ENCODE measurements at places on chromosomes 7 and 10.

DNA sequence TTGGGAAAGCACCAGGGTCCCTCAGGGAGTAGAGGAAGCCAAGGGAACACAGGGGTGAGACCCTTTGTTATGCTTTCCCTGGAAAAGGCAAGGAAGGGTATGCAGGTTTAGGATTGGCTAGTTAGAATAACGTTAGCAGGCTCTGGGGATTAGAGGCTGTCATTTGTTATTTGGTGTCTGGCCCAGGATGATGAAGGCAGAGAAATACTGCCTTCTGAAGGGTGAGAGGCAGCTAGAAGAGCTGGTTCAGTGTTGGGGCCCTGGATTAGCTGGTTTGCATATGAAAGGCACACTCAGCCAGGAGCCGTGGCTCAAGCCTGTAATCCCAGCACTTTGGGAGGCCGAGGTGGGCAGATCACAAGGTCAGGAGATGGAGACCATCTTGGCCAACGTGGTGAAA, 3.0 kb upstream of the PILRA start:
- DNase-seq, result no peak

GRCh38 chr7:155913719-155914118, 101.5 kb upstream of the SHH start:
- no peak for DNase-seq

GRCh38 chr10:30462513-30462912, 28.5 kb downstream of the MAP3K8 start:
- DNase-seq, result no peak

GRCh38 chr7:81111358-81111757, 192.5 kb upstream of the SEMA3C start:
- DNase-seq, result no peak

DNA sequence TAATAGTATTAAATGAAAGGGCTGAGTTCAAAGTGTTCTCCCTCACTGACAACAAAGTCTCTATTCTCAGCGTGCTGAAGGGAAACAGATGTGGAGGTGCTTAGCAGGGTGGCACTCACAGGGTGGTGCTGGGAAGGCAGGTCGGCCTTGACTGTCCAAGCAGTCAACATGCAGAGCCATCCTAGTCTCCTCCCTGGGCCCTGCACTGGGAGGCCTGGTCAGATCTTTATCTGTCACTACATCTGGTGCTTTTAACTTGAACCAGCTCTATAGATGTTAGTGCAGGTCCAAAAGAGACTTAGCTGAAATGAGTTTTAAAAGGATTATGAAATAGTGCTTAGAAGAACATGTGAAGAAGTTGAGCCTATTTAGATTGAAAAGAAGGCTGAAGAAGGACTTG, 82.1 kb downstream of the AVL9 start:
- no peak for DNase-seq

DNA sequence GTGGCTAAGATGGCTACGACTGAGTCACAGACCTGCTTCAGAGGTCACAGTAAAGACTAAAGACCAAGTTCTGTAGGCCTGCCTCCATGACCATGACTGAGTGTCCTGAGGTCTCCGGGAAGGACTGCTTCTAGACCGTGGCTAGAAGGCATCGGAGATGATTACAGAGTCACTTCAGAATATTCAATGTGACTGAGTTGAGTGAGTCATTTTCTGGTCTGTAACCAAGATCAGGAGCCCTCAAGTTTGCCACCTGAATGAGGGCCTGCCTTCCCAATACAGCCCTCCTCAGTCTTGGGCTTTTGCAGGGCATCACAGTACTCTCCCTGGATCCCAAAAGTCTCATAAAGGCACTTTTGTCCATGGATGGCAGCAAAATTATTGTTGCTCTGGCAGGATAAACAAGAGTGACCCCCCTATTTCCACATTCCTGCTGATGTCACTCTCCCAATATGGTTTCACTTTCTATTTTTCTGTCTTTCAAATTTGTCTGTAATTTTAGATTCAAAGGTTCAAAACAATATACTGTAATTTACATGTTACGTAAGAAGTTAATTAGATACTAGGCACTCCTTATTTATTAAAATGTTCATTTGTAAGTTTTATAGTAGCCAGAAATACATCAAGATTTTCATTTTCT, 47.7 kb upstream of the ZNF92 start:
- DNase-seq, result no peak

GRCh38 chr7:7895754-7896153, 72.8 kb upstream of the GLCCI1 start:
- DNase-seq, result peak; percentile 66

DNA sequence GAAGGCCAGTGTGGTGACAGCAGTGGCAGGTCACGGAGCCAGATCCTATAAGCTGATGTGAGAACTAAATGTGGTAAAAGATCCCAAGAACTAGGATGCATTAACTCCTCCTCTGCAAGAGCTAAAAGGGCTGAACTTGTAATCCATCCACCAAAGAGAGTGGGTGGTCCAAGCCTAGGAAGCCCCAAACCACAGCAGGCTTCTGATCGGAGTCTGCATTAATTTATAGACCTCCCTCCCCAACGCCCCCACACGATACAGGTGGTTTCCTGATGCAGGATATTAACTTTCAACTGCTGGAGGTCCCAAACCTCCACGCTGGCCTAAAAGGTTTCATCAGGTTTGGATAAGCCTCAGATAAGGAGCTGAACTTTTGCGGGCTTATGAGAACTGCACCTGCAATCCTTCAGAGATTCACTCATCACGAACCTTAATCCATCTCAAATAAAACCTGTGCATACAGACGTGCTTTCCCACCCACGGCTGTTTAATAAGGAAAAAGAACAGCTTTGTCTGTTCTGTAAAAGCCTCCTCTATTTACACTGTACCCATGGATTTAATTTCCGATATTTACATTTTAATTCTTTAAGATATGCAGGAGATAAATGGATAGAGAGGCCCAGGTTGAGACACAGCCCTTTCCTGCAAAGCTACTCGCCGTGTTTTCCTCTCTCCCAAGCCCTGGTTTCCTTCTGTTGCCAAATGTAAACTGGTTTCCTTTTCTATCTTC, 74.9 kb downstream of the GFRA1 start:
- no peak for DNase-seq

GRCh38 chr7:106042196-106042611, 69.9 kb downstream of the SYPL1 start:
- no peak for DNase-seq

GRCh38 chr10:113037218-113037617, 87.2 kb downstream of the TCF7L2 start:
- DNase-seq, result no peak

DNA sequence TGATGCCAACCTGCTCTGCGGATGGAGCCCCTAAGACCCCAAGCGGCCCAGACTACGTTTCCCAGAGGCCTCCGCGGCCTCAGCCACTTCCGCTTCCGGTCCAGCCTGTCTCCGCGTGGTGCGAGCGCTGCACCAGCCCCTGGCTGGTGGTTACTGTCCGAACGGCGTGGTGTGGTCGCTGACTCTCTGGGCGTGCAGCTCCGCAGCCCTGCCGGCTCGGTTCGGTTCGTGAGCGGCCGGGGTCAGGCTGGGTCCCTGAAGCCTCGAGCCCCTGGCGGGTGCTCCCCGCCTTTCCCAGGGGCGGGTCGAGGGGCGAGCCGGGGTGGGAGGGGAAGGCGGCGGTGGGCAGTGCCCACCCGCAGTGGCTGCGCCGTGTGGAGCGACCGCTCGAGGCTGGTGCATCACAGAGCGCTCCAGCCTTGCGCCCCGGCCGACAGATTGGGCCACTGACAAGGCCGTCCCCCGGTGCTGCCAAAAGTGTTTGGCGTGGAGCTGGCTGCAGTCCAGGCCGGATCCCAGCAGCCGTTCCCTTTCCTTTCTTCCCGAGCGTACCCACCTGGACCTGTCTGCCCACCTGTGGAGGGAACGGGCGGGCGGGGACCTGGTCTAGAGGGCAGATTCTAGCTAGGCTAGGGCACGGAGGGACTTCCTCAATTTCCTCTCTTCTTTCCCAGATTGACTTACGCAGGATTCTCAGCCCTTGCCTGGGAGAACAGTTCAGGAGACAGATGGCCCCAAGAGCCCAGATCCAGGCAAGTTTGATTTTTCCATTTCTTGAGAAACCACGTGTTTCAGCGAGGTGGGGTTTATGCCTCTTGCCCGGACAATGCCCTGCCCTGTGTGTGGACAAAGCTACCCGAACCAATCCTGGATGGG, at the start of gene ZNF485:
Gene ZNF485, plus strand, starts transcription at position 116 of the 876 bp plus-strand sequence. Its CDS starts 613 bp downstream, at position 729.
- DNase-seq, result peak; percentile 67

- no peak for DNase-seq
Measured at GRCh38 chr10:63376560-63377304, 89.0 kb downstream of the JMJD1C start.

GRCh38 chr7:137342265-137342664, 1.3 kb downstream of the PTN start:
- DNase-seq, result peak; percentile 26

GRCh38 chr10:102718220-102718619, 3.8 kb downstream of the SFXN2 start:
- DNase-seq, result no peak

DNA sequence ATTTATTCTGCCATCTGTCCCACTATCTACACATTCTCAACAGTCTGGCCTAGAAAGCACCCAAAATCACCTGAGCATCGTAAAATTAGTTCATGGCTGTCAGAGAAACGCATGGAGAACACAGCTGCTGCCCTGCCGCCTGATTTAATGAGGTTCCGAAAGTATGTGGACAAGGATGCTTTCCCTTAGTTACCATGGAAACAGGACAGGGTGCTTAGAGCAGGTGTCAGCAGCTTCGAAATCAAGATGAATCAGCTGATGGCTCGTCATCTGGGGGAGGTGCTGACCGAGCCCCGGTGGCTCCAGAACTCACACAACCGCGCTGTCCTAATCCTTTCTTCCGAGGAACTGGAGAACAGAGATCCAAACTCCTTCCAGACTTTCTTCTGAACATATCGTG, 151.5 kb downstream of the TEX36 start:
- DNase-seq, result peak; percentile 53

GRCh38 chr7:47392241-47392759, 189.6 kb downstream of the TNS3 start:
- no peak for DNase-seq

- no peak for DNase-seq
Measured at GRCh38 chr7:46625032-46625431, 704.0 kb upstream of the IGFBP3 start.

DNA sequence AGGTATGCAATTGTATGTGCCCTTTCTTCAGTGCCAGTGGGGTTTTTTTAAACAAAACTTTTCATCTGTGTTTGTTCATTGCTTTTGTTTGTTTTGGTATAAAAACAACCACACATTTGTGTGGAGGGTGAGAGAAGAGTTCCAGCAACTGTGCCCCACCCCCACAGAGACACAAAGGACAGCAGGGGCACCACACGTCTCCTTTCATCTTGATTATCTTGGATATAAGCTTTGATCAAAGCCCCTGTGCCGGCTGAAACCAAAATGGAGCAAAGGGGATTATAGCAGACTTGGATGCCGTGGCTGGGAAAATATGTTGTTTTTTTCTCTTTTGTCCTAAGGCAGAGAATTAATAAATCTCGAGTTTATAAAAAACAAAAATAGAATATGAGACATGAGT, 111.8 kb upstream of the RSU1 start:
- DNase-seq, result no peak
